ENCODE measurements at places on chromosomes 5 and 9. TPM values are rescaled to one million over a fixed set of nuclear protein-coding genes. Genes with fewer than 3 reads are reported as not detected.

TRAF1 gene
- 1.3 TPM for total RNA-seq

DNA sequence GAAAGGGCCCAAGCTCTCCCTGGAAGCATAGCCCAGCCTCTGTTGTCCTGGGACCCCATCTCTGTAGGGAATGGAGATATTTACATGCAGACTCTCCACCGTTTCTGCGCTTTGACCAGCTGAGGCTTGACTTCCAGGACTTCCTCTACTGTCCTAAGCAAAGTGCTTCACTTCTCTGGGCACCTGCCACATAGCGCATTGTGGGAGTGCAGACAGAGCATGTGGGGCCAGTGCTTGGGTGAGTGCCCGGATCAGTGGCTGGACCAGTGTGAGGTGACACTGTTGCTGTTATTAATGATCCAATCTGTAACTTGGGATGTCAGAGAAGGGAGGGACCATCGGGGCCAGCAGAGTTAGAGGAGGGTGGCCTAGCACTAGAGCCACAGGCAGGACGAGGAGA, 10.5 kb downstream of the CXCL14 start:
- no peak for DNase-seq

DNA sequence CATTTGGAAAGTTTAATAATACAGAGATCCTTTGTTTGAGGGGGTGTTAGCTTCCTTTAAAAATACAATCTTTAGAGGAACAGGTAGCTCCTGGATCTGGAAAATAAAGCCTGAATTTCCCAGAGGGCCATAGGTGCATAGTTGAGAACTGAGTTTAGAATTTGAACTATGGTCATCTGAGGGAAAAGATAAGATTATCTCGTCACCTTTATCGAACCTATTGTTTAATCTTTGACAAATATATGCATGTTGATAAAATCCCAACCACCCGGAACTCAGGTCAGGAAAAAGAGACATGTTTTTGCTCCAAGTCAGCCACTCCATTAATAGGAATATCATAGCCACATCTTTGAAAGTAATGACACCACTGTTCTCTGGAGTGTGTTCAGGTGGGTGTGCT, 91.7 kb upstream of the FAM169A start:
- peak; percentile 55 for DNase-seq

- no peak for DNase-seq
These were observed 123.2 kb downstream of the DCP2 start for GRCh38 chr5:113099822-113100221.
